ENCODE measurements at places on chromosomes 5 and 9.

DNA sequence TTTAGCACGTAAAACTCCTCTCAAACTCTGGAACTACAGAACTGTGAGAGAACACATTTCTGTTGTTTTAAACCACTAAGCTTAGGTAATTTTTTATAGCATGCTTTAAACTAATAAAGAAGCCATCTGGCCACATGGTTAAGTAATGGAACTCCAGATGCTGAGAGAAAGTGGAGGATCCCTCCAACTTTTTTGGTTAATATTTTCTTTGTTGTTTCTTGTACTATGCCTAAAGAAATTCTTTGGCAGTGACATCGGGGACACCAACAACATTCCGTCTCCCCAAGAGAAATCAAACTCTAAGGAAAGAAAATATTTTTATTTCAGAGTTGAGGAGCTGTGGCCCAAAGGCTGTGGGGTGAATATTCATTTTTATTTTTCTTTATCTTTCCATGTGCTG is 734.8 kb upstream of the CDH9 start:
- DNase-seq = no peak

DNA sequence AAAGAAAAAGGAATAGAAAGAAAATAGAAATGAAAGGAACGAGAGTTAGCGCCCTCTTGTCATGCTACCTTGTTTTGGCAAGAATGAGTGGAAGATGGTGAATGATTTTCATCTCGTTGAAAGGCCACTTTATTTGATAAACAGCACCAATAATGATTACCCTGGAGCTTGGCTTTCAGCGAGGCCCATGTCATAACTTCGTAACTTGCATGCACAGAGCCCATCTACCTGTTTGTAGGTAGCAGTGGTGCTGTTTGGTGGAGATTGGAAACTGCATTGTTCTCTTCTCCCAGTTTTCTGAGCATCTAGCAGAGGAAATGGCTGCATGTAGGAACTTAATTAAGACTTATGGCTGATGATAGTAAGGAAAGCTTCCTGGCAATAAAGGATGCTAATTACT is 59.3 kb downstream of the NPR3 start:
- DNase-seq = no peak

- DNase-seq = no peak
Observed at GRCh38 chr5:98121036-98121936, 652.2 kb upstream of the RGMB start.

- no peak for DNase-seq
Observed at GRCh38 chr9:20524776-20525175, 97.5 kb downstream of the MLLT3 start.

- DNase-seq = no peak
Observed at GRCh38 chr5:102578362-102578761, 79.6 kb upstream of the SLCO6A1 start.

- no peak for DNase-seq
Observed at GRCh38 chr9:136021171-136021871, 60.1 kb upstream of the UBAC1 start.

- DNase-seq = no peak
Observed at GRCh38 chr5:133367984-133368383, 244.4 kb downstream of the FSTL4 start.

All from stimulated activated CD4-positive, alpha-beta T cell treated with anti-CD3 and anti-CD28 coated beads, TNF-alpha, amount 100 ng/mL, for 1 hour (primary cell).